Stimulated activated CD8-positive, alpha-beta memory T cell treated with anti-CD3 and anti-CD28 coated beads, Interleukin-7, amount 100 ng/mL, for 24 hours (primary cell): ENCODE measurements at places on chromosomes 4 and X.

DNA sequence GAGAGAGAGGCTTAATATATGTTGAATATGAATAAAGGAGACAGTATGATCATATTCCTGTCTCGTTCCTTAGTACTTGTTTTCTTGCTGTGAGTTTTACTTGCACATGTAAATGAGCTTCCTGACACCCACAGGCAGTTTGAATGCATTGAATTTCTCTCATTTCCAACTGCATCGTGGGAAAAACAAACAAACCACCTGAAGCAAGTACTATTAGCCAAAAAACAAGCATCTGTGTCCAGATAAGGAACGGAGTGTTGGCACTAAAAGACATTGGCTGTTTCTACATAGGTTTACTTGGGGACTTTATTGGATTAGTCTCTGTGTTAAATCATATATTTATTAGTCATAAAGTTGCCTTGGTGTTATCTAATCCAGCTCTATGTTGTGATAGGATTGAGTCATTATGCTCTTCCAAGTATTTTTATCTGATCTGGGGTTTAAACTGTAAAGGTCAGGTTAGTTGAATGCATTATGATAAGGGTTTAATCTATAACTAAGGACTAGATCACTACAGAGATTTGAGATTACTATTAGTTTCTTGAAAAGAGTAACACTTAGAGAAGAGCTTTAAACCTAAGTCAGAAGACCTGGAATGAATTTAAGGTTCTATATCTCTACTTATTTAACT lies 339.0 kb upstream of the SPANXN4 start:
- DNase-seq = no peak

DNA sequence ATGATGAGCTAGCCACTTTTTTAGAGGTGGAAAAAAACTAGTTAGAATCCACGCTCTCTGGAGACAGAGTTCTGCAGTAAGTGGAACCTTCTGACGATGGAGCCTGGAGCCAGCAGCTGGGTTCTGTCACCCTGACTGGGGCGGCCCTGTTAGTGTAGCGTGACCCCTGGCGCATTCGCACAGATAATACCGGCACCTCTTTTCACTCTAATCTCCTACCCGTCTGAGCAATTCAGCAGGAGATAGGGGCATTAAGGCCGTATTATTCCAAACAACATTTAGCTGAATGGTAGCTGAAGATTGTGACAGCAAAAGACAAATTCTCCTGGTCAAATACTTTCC lies 292.6 kb downstream of the FBXO8 start:
- no peak for DNase-seq

DNA sequence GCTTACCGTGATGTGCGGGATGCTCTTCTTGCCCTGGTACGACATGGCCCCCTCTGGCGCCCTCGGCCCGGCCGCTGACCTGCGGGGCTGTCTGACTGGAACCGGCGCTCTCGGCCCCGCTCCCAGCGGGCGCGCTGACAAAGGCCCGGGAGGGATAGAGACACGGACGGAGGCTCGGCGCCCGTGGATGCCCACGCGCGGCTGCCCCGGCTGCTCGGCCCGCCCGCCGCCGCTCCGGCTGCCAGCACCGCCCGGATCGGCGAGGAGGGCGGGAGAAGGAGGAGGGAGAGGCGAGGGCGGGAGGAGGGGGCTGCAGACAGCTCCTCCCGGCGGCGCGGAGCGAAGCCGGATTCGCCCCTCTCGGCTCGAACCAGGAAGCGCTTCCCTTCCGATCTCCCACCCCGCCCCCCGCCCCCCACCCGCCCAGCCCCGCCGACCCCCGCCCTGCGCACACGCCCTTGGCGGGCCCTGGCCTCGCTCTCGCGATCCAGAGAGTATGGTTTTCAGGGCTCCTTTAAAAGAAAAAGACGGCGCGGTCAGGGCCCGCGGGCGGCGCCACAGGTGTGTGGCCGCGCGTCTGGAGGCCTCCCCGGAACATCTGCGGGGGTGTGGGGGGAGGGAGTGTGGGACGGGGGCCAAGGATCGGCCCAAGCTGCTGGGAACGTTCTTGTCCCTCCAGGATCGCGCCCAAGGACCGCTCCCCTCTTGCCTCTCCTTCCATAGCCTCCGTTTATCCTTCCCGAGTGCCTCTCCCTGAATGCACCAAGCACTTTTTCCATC lies 4.5 kb downstream of the CRMP1 start:
- DNase-seq = no peak

- no peak for DNase-seq
Measured at GRCh38 chr4:154367659-154368058, 123.9 kb downstream of the DCHS2 start.

DNA sequence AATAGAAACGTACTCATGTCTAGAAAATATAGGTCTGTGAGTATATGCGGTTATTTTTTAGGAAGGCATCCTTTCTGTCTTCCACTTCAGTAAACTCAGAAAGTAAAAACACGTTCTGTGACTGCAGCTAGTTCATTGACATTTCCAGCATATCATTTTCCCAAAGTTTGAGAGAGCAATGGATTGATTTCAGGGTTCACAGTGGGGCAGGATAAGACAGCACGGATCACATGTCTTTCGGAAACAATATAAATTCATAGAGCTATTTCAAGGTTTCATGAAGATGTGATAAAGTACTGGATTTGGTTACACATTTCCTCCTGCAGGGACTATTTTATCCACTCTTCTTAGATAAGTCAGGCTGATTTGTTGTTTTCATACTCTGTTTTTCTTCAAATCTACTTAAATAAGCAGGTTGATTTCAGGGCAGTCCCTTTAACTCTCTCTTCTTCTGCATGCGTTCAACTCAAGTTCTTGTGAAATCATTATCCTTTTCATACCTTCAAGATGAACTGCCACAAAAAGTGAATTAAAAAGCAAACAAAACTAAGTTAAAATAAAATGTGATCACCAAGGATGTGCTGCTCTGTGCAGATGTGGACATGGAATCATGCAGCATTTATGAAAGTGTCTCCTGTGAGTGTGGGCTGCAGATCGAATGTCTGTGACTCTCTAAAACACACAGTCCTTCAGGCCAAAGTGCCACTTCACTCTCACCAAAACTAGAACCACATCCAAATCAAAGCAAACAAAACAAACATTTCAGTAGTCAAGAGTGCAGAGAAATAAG lies 187.7 kb downstream of the UNC5C start:
- no peak for DNase-seq

GRCh38 chrX:40628506-40628905 lies 5.3 kb downstream of the MPC1L start:
- DNase-seq = no peak

DNA sequence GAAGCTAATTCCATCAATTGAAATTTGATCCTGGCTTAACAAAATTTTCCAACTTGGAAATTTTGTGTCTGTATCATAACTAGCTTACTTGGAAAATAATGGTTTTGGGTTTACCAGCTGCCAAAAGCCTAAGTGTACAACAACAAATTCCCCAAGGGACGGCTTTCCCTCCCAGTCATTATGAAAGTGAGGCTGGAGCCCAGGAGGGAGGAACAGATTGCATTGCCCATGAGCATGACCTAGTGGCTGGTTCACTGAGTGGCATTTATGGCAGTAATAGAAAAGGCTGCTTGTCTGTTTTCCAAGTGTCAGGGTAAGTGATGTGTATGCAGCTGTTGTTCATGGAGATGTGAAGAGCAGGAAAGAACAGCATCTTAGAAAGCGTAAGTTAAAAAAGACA lies 70.8 kb upstream of the HHIP start:
- DNase-seq = no peak

GRCh38 chrX:57951666-57952319 lies 41.5 kb upstream of the ZXDA start:
- DNase-seq = no peak

DNA sequence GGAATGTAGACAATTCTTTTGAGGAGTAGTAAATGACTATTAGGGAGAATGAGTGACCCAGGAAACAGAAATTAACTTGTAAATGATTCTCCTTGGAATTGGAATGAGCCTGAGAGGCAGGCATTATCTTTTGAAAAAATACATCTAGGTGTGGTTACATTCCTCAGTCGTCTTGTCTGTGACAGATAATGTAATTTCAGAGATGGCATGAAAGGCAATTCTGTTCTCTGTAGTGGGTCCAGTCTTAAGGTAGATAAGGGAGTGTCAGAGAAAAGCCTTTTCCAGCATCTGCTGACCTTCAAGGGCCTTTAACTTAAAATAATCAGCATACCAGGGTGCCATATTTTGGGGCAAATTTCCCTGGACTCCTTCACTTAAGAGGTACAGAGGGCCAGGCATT lies 35.1 kb downstream of the HERC6 start:
- DNase-seq = no peak

DNA sequence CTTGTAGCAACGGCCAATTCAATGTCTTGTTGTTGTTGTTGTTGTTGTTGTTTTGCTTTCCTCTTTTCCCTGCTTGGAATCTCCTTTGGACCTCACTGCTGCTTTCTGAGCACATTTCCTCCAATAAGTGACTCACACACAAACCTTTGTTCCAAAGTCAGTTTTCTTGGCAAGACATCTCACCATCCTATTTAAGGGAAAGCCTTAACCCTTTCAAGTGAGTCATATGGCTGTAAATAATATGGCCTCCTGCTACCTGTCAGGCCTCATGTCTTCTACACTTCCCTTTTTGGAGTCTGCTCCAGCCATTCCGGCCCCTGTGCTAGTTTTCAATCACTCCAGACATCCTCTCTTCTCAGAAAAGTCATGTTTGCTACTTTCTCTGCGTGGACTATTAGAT lies 79.5 kb upstream of the MAGEB10 start:
- DNase-seq = no peak

DNA sequence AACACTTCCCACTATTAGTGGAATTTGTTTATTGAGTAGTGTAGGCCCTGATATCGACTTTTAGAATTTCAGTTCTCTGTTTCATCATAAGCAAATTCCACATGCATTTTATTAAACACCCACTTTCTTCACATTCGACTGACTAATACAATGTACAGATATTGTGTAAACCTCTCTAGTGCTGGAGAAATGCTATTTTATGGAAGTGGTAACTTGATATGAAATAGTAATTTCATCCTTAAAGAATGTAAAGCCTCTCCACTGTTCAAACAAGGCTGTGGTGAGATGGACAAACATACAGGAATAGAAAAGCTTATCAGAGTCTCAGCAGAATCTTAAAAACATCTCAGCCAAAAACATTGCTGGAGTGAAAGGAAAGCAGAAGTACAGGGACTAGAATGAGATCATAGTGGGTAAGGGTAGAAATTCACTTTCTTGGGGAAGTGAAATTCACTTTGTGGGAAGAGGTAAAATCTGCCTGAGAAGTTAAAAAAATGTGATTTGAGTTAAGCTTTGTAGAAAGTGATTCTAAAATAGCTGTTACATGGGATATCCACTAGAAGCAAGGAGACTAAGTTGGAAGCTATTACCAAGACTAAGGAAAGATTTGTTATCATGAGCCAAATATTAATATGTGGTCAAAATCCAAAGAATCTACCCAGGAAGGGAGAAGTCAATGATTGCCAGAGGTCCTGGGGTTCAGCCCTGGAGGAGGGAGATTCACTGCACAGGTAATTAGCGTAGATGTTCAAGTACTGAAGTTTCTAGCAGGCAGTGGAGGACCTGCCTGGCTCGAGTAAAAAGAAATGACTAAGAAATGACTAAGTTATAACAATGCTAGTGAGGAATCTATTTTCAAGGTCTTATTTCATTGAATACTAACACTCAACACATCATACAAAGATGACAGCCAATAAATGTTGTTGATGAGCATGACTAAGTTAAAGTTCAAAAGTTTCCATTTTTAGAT lies 398.3 kb upstream of the FAM47C start:
- DNase-seq = no peak

DNA sequence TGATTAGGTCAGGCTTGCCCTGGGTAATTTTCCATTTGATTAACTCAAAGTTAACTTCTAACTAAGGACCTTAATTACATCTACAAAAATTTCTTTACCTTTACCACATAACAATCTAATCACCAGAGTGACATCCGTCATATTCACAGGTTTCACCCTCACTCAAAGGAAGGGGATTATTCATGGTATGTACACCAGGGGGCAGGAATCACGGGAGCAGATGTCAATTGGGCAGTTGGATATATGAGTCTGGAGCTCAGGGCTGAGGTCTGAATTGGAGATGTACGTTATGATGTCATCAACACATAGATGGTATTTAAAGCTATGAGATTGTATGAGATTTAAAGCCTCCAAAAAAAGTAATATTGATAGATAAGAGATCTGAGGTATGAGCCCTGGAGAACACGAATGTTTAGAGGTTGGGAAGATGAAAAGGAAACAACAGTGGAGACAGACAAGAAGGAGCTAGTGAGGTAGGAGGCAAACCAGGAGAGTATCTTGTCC lies 52.9 kb downstream of the PGRMC1 start:
- DNase-seq = no peak

DNA sequence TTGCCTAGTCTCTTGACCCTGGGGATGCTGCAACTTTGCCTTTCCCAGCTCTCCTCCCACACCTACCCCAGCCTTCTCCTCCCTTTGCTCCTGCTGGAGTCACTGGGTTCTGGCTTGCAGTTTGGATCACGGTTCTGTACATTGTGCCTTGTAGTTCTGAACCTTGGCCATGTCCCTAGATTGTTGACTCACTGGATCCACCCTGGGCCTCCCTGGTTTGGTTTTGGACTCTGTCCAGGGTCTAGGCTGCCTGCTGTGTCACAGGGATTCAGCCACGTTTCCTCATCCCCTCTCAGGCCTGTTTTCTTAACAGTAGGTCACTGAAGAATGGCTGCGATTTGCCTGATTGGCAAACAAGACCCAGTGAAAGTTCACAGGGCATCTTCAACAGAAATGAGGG lies 11.5 kb upstream of the GABRE start:
- no peak for DNase-seq

GRCh38 chr4:523601-524000 lies 24.6 kb downstream of the PIGG start:
- DNase-seq = no peak

DNA sequence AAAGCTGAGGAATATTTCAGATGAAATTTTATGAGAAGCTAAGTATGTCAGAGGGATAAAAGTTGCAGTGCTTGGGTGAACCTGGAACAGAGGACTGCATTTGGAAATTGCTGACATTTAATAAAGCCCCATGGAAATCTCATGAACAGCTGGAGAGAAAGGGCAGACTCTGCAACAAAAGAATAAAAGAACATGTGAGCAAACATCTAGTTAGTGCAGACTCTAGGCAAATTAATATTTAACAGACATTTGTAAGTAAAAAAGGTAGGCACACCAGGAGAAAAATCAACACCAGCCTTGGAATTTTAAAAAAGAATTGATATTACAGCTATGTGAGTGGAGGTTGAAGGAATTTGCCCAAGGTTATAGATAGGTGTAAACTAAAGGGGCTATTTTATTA lies 114.6 kb upstream of the PUDP start:
- no peak for DNase-seq

- no peak for DNase-seq
Measured at GRCh38 chr4:153643406-153644383, 40.4 kb upstream of the TLR2 start.

DNA sequence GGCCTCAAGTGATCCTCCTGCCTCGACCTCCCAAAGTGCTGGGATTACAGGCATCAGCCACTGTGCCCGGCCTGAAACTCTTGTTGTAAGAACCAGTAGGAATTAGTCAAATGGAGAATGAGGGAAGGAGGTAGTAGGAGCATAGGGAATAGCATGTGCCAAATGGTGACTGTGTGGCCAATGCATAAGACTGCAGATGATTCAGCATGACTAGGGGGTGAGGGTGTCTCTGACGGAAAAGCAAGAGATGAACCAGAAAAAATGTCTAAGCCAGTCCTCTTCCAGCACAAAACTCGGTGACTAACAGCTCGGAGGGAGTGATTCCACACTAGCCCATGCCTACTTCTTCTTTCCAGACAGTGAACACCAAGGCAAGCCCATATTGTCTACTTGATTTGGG lies 58.2 kb upstream of the DUSP21 start:
- no peak for DNase-seq

- DNase-seq = no peak
Measured at GRCh38 chr4:35644591-35644990, 599.7 kb downstream of the ARAP2 start.
